ENCODE measurements at places on chromosomes 3 and 15.

- DNase-seq, result no peak
These were observed 13.2 kb downstream of the ZDHHC3 start for GRCh38 chr3:44962621-44963393.

- DNase-seq, result no peak
These were observed 44.1 kb upstream of the P2RY1 start for GRCh38 chr3:152790651-152791387.

- no peak for DNase-seq
These were observed 226.9 kb downstream of the ADAMTS9 start for GRCh38 chr3:64460877-64461276.

GRCh38 chr3:84806958-84807357, 151.8 kb upstream of the CADM2 start:
- no peak for DNase-seq
